Activated T-cell treated with anti-CD3 and anti-CD28 coated beads, Interleukin-2, amount 50 U/mL, for 4 hours (primary cell): ENCODE measurements at places on chromosomes 16 and 17. TPM values are rescaled to one million over a fixed set of nuclear protein-coding genes. Genes with fewer than 3 reads are reported as not detected.

The CAPNS2 gene
- not detected for total RNA-seq

The C17orf67 gene
- 2.3 TPM for total RNA-seq

The GRAPL gene
- 2.0 TPM for total RNA-seq

- no peak for DNase-seq
Measured at GRCh38 chr16:17459903-17460521, 10.7 kb downstream of the XYLT1 start.

- no peak for DNase-seq
Measured at GRCh38 chr17:57939797-57940196, 15.4 kb downstream of the CUEDC1 start.

DNA sequence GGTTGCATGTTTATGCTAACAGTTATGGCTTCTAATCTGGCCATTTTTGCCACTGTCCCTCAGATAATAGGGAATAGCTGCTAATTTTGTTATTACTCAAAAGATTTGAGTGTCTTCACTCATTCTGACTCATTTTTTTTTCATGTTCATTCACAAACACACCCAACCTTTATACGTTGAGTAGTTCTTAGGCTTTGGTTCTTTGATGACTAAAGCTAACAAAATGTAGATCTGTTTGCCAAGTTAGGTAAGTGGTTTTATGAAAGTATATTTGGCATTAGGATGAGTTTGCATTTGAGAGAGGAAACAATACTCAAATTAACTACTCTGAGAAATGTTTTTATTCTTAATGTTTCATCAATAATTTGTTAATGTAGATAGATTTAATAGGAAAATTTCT, 3.6 kb downstream of the MAP2K4 start:
- no peak for DNase-seq
